ENCODE measurements at places on chromosomes 11 and 22.

- DNase-seq: no peak
These were observed 8.1 kb downstream of the JRKL start for GRCh38 chr11:96397863-96398262.

DNA sequence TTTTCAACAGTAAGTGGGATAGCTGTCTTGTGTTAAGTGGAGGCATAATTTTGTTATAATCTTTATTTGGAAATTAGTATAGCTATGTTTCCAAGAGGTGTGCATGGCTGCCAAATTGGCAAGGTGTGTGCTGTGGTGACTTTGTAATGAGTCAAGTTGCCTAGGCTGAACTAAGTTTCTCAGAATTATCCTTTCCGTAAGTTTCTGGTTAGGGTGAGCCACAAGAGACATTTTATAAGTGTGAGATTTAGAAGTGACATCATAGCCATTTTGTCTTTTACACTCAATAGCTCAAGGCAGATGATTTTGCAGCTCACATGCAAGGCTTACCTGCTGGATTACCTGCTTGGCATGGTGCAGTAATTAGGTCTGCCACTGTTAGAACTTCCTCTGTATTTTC lies 90.3 kb downstream of the C11orf87 start:
- DNase-seq: no peak

- DNase-seq: no peak
These were observed 24.2 kb downstream of the MS4A6A start for GRCh38 chr11:60158636-60159035.

- DNase-seq: no peak
These were observed 104.8 kb downstream of the LDLRAD3 start for GRCh38 chr11:36048496-36049247.

DNA sequence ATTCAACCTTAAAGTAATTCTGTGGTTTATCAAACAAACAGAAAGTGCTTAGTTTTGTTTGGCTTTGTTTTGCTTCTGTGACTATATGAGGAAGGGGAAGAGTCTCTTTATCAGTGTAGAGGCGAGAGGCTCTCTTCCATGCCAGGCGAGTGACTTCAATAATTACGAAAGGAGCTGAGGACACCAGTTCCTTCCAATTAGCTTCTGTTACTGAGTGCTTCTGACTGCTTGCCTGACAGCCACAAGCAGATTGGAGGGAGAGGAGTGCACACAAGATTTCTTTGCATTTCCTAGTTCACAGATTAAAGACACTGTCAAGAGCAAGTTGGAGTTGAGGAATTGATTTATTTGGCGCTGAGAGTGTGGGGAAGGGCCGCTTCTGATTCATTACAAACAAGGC lies 1484.5 kb upstream of the TENM4 start:
- DNase-seq: no peak

DNA sequence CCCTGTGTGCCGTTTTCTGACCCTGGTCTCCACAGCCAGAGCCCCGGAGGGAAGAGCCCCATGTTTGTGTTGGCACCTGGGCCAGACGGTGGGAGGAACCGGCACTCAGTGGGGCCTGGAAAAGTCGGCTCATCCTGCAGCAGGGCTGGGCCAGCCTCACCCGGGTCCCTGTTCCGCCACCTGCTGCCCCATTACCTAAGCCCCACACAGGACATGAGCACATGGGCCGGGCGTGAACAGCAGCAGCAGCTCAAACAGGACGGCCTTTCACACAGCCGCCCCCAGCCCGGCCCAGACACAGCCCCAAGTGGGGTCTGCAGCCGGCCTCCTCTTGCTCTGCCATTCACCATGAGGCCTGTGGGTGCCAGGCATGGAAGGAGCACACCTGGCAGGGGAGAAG lies 302.4 kb downstream of the MN1 start:
- DNase-seq: no peak

DNA sequence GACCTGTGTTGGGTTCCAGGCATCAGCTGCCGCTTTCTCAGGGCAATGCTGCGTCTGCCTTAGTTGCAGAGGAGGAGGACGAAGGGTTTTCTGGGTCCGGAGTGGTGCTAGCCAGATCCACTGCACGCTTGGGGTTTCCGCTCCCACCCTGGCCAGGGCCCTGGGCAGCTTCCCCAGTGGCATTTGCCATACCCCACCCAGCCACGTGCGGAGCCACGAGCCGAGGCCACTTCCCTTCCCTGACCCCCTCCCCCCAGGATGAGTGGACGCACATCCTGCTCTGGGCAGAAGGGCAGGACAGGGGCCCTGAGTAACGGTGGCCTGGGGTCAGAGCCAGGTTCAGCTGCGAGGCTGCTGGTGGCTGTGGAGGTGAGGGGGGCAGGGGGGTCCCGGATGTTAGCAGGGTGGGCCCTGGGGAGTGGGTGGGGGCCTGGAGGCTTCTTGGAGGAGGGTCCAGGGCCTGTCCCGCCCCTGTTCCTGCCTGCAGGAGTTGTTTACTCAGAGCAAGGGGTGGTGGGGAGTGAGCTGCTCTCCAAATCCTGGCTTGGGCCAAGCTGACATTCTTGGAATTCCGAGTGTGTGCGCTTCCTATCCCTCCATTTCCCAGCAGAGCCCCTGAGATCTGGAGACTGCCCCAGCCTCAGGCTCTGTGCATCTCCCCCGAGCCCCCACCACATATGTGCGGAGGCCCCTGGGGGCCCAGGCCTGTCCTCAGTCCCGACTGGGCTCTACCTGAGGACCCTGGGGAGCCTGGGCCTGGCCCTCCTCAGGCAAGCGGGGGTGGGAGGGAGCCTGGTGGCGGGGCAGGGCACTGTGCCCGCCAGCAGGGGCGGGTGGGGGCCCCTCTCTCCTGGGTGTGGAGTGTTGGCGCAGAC lies 1.4 kb downstream of the TSPAN4 start:
- peak; percentile 96 for DNase-seq

DNA sequence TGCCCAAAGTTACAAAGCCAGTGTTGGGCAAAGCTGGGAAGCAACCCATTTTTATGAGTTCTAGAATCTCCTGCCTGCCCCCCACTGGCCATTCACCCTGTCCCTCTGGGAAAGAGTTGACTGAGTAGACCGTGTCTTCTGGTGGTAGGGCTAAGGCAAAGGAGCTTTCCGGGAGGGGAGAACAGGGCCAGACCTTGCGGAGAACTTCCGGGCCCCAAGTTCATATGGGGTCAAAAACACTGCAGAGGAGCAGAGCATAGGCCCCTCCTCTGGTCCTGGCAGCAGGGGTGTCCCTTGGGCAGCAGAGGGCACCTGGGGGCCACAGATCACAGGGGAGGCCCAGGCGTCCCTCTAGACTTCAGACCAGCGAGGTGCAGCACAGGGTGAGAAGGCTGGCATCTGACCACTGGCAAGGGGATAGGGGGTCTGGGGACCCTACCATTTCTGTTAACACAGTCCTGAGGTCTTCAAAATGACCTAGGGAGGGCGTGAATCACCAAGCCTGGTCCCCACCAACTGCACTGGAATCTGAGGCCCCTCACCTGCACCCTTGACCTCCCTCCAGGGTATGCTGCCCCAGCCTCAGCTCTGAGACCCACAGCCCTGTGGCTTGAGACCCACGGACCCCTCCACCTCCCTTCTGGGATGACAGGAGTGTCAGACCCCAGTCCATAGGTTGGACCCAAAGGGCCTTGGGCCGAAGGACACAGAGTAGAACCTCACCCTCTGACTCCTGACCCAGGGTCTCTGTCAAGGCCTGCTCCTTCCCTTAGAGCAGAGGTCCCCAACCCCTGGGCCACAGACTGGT lies 1.3 kb upstream of the ARAP1 start:
- DNase-seq: no peak

GRCh38 chr11:27296497-27296896 lies 66.5 kb downstream of the CCDC34 start:
- DNase-seq: peak; percentile 67

DNA sequence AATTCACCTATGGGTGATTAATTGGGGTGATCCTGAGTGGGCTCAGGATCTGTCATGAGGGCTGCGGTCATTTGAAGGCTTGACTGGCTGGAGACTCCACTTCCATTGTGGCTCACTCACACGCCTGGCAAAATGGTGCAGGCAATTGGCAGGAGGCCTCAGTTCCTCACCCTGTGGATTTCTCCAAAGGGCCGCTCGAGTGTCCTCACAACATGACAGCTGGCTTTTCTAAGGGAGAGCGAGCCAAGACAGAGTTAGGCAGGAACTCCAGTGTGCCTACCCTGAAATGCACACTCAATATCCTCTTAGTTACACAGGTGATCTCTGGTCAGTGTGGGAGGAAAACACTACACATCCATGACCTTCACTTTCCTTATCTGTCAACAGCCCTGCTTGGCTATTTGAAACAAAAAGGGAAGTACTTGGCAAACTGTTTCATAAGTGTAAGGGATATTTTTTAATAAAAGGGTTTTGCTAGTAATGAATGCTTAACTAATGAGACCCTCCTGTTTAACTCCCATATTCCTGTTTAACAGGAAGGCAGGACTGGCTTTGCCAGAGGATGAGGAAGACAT lies 25.7 kb downstream of the OSBP2 start:
- DNase-seq: no peak

DNA sequence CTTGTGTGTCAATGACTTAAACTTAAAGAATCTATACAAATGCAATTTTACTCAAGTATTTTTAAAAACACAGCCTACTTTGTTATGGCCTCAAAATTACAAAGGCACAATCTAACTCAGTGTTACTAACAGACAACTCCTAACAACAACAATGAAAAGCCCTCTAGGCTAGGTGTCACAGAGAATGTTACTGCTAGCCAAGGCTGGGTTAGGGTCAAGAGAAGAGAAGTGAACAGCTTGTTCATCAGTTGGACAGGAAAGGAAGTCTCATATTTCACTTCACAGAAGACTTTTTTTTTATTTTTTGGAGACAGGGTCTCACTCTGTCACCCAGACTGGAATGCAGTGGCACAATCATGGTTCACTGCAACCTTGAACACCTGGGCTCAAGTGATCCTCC lies 26.0 kb downstream of the CLDN25 start:
- DNase-seq: no peak

DNA sequence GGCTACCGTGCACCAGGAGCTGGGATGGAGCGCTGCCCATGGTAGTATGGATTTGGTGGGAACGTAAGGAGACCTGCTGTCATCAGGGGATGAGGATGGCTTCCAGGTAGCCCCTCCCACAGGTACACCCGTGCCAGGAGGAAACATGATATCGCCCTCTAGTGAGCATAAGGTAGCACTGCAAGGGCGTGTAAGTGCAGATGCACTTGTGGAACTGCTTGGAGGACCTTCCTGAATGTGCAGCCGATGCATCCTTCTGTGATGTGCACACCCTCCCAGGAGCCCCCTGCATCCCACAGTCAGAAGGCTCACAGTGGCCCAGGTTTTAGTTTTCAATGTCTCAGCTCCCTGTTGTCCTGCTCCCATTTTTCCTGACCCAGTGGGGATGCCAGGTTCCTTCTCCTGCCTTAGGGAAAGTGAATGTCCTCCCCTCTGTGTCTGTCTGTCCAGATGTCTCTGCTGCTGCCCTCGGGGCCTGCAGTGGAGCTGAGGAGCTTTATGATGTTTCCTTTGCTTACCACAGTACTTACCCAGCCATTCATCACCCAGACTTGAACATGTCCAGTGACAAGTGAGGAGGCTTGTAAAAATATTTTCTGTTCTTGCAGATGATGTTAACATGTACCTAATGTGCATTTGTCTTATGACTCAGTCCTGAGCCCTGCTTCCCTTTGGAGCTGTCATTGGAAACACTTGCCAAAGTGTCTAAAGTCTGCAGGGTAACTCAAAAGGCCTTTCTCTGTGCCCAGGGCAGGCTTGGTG lies 49.2 kb downstream of the DBX1 start:
- peak; percentile 95 for DNase-seq

DNA sequence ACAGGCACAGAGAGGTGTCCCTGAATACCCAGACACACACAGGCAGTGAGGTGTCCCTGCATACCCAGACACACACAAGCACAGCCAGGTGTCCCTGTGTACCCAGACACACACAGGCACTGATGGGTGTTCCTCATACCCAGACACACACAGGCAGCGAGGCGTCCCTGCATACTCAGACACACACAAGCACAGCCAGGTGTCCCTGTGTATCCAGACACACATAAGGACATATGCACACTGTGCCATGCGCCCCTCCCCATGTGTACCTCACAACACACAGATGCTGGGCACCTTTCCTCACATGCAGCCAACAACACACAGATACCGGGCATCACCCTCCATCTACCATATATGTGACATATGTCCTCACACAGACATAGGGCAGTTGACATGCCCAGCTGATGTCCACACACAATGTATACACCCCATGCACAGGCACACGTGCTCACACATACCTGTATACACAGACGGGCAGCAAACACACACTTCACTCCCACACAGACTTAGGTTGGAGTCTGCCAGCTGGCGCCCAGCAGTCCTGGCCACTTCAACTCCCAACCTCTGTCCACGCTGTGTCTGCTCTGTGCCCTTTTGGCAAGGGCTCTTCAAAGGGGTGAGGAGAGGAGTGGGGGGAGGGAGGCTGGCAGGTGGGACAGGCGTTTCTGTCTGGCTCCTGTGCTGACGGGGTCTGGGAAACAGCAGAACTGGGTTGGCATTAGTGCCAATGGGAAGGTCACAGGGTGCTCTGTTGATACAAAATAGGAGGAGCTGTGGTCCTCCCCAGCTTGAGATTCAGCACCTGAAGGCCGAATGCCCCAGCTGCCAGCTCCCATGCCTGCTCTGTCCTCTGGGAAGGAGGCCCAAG lies 69.4 kb upstream of the ALX4 start:
- DNase-seq: no peak
